ENCODE measurements at places on chromosomes 2 and 18.

- DNase-seq: no peak
These were observed 1.5 kb upstream of the DLX1 start for GRCh38 chr2:172083628-172084394.

DNA sequence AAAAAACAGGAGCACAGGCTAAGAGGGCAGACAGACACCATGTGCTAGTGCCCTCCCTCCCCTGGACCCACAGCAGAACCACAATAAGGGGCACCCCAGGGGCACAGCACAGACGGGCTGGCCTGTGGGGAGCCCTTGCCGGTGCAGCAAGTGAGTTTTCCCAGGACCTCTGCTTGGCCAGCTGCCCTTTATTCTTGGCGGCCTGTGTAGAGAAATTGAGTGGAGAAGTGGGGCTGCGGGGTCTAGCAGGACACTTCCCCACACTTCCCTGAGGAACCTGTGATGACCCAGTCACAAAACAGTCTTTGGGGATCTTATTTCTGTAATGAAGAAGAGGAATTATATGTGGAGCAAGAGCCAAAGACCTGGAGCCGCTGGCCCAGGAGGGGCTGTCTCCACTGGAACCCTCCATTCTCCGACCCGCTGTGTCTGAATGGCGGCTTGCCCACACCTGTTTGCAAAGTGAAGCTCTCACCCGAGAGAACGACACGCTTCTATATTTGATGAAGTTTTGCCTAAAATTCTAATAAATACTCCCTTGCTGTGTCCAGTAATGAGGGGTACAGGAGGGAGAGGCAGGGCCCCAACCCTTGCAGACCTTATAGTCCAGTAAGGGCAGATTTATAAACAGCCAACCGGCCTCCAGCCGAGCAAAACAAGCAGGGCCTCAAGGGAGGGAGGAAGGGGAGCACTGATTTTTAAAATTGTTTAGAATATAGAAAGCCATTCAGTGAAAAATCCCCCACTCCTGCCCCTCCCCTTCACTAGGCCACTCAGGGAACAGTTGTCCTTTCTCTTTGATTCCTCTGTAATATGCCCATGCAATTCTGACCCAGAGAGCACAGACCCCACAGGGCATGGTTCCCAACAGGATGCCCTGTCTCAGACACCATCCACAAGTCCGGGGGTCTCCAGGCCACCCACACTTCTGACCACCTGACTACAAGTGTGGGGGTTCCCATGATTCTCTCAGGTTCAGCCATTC lies 44.7 kb upstream of the SNED1 start:
- DNase-seq: no peak

GRCh38 chr2:170715932-170716777 lies 1.0 kb downstream of the SP5 start:
- DNase-seq: no peak

DNA sequence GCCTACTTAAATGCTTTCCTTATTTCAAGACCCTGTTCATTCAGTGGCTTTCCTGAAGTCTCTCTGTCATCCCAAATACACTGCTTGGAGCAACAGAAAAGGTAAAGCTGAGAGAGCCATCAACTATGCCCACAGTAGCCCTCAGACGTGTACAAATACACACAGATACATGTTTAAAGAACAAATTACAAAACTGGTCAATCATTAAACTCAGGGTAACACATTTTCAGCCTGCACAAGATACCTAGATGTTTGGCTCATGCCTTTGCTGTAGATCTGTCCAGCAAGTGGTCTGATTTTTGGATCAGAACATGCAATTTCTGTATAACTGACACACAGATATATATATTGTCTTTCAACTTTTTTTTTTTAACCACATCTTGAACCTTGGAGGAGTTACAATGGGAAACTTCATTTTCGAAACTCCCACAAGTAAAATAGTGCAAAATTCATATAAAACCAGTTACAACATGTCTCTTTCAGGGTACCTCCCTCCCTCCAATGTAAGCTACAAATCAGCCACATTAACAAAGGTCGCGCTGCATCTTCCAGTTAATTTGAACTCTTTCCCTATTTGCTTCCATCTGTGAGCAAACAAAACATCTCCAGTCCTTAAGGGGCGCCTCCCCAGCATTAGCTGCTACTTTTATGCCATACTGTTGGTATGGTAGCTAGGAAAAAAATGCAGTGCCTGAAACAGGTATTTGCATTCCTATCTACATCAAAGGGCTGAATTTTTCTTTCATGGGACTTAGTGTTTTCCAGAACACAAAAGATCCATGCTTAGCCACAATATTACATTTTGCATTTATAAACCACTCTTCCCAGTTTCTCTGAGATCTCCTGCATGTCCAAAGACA lies 311.9 kb downstream of the NRXN1 start:
- DNase-seq: no peak

- no peak for DNase-seq
These were observed 76.0 kb downstream of the NCK2 start for GRCh38 chr2:105820691-105821090.

DNA sequence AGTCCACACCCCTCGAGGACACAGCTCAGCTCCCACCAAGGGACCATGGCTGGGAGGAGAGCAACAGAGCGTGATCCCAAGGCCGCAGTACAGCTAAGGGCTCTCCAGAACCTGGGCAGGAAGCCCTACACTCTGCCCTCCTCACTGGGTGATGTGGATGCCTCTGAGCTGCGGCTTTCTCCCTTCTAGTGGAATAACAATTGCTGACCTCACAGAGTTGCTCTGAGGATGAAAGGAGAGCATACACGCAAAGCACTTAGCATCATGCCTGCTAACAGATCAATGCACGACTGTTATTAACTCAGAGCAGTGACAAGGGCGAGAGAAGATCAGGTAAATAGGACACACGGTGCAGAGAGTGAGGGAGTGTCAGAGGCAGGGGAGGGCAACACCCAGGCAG lies 74.2 kb downstream of the ZFP36L2 start:
- DNase-seq: no peak

- DNase-seq: no peak
These were observed 4.9 kb downstream of the MBOAT2 start for GRCh38 chr2:8998418-8999101.

GRCh38 chr2:233961905-233962304 lies 44.7 kb downstream of the TRPM8 start:
- no peak for DNase-seq

- DNase-seq: no peak
These were observed 46.1 kb downstream of the SPATS2L start for GRCh38 chr2:200352636-200353035.

GRCh38 chr2:29212009-29212408 lies 96.8 kb downstream of the CLIP4 start:
- DNase-seq: no peak

- no peak for DNase-seq
These were observed 966 bp upstream of the OXER1 start for GRCh38 chr2:42764901-42765300.

- DNase-seq: no peak
These were observed 365.1 kb upstream of the NETO1 start for GRCh38 chr18:73232933-73233332.

- no peak for DNase-seq
These were observed 64.1 kb upstream of the ACVR1C start for GRCh38 chr2:157692768-157693167.

GRCh38 chr2:225797394-225797793 lies 397.9 kb downstream of the NYAP2 start:
- DNase-seq: no peak

DNA sequence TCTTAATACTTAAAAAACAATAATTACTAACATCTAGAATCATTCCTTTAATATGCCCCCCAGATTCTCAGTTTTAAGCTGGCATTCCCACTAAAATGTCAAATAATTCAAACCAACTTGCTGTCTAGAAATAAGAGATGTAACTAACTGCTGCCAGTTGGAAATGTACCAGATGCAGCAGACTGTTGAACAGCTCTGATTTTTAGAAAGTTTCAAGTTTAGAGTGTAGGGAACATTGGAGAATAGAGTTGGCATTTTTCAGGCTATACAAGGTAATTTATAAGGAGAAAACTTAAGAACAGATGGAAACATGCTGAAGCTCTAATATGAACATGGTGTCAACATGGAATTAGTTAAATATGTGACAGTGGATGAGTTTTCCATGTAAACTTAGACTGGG lies 101.4 kb downstream of the PTRHD1 start:
- no peak for DNase-seq

GRCh38 chr2:135825550-135826176 lies 11.3 kb downstream of the LCT start:
- no peak for DNase-seq

- no peak for DNase-seq
These were observed 30.9 kb downstream of the STK39 start for GRCh38 chr2:168216351-168217005.

- DNase-seq: no peak
These were observed 304.3 kb upstream of the PARD3B start for GRCh38 chr2:204240961-204241360.

- DNase-seq: no peak
These were observed 564 bp upstream of the TTR start for GRCh38 chr18:31591113-31591512.

- no peak for DNase-seq
These were observed 177.4 kb upstream of the HS6ST1 start for GRCh38 chr2:128495996-128496547.

DNA sequence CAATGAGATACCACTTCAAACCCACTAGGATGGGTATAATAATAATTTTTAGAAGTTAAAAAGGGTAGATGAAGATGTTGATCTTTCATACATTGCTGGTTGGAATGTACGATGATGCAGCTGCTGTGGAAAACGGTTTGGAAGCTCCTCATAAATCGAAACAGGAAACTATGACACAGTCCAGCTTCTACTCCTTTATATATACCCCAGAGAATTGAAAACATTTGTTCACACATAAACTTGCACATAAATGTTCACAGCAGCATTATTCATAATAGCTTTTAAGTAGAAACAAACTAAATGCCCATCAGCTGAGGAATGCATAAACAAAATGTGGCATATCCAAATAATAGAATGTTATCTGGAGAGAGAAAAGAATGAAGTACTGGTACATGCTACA lies 95.0 kb downstream of the STRADB start:
- DNase-seq: no peak

- DNase-seq: no peak
These were observed 10.1 kb downstream of the HJURP start for GRCh38 chr2:233844064-233844807.

GRCh38 chr2:19929226-19929625 lies 27.4 kb upstream of the TTC32 start:
- DNase-seq: no peak

Measured in hippocampal formation (tissue), 2 donors.